ENCODE measurements at places on chromosomes 5 and 9.

GRCh38 chr5:13470263-13470662 is 474.2 kb downstream of the DNAH5 start:
- DNase-seq: no peak

GRCh38 chr9:103277240-103277639 is 282.1 kb downstream of the CYLC2 start:
- no peak for DNase-seq

GRCh38 chr9:121354141-121354540 is 15.9 kb downstream of the STOM start:
- DNase-seq: no peak

- DNase-seq: no peak
Observed at GRCh38 chr5:164119806-164120447, 614.5 kb downstream of the MAT2B start.

- no peak for DNase-seq
Observed at GRCh38 chr9:91208419-91208745, 153.3 kb downstream of the AUH start.

- DNase-seq: no peak
Observed at GRCh38 chr5:54469622-54470021, 14.1 kb downstream of the HSPB3 start.
